ENCODE measurements at places on chromosomes 5 and 9.

- no peak for DNase-seq
Observed at GRCh38 chr9:3237121-3237520, 288.7 kb downstream of the RFX3 start.

DNA sequence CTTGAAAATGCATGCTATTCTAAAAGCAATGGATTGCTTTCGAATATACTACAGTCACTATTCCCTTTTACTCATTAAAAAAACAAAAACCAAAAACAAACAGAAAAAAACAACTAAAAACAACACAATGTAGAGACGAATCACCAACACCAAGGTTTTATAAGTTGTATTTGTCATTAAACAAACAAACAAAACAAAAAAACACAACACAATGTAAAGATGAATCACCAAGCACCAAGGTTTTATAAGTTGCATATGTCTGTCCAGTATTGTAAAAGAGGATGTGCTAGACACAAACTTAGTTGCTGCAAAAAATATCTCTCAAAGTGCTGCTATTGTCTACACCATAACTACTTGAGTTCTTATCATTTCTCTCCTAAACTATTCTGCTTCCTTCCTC lies 1269.2 kb downstream of the EFNA5 start:
- no peak for DNase-seq

DNA sequence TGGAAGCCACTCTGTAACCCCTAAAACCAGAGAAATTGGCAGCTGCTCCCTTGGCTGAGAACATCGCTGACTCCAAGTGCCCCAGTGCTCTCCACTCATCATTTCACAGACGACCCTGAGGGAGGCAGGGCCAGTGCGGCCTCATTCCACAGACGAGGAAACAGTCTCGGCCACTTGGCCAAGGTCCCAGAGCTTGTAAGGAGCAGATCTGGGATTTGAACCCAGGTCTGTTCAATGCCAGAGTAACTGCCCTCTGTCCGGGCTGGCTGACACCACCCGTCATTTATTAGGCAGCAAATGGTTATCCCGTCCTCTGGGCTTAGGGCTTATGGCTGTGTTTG lies 19.9 kb upstream of the IER5L start:
- DNase-seq: no peak

- no peak for DNase-seq
Observed at GRCh38 chr5:31064215-31064614, 129.3 kb upstream of the CDH6 start.

DNA sequence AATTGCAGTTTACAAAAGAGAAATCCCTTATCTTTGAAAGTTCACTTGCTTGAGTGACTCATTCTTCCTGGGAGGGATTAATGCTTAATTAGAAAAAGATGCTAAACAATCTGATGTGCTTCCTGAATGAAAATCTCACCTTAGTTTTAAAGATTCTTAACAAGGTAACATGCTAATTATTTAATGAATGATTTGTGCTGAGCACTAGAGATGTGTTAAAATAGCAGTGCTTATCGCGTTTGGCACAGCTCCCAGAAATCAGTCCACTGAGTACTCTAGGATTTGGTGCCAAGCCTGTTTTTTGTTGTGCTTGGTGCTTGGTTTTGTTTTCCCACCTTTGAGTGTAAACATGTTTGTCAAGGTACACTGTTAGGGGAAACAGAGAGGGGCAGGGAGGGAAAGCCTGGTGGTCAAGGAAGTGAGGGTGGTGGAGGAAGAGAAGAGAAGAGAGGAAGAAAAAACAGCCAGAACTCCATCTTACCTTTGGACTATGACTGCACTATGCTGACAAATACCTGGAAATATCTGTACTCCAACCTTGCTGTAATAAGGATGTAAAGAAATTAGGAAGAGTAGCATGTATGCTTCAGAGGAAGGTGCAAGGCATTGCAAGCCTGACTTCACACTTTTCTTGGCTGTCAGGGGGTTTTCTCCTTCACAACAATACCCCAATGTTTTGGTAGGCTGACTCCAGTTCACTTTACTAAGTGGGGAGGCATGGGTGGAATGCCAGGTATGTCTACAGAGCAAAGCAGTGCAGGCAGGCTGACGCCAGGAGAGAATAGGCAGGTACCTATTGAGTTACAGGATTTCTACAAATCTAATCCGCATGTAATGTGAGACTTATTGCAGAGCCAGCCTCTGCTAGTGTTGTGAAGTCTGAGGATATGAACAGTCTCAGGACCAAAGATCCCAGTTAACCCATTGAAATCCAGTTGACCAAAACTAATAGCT lies 157.2 kb upstream of the ISL1 start:
- no peak for DNase-seq

- DNase-seq: peak; percentile 26
Observed at GRCh38 chr9:23821375-23822181, 4.5 kb downstream of the ELAVL2 start.

- DNase-seq: peak; percentile 93
Observed at GRCh38 chr9:33229359-33230114, 10.4 kb upstream of the SPINK4 start.

- no peak for DNase-seq
Observed at GRCh38 chr5:108101130-108101529, 280.8 kb downstream of the FBXL17 start.

DNA sequence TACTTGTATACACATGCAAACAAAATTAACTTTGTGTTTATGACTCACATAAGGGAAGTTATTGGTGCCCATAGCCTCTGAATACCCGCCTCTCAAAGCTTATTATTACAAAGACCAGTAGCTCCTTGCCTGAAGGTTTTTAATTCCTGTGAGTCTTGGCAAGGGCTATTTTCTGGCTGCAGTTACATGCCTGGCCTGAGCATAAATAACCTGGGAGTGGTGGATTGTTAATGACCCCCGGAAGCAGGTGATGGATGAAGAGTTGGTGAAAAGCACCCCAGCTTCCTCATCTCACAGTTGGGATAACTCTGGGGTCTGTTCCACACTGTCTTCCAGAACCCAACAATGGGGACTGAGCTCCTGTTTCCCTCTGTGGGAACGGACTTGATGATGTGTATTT lies 594.5 kb downstream of the PDE4D start:
- DNase-seq: no peak

DNA sequence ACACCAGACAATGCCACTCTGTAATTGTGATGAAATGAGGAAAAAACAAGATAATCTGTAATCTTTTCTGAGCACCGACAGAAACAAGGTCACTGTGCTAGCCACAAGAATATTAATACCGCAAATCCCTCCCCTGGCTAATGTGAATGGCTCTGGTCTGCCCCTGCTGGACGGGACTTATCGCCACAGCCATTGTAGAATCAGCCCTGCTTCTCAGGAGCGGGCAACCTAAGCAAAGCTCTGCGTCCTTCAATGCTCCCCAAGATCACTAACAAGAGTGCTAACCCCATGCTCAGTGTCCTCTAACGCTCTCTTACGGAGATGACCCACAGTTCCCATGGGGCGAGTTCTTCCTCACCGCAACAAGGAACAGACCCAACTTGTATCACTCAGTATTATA lies 42.7 kb downstream of the OR2V1 start:
- no peak for DNase-seq

GRCh38 chr5:61245486-61245885 lies 83.2 kb upstream of the SMIM15 start:
- peak; percentile 9 for DNase-seq

GRCh38 chr9:7129391-7129790 lies 371.6 kb downstream of the KDM4C start:
- no peak for DNase-seq

GRCh38 chr5:14182761-14183160 lies 39.6 kb downstream of the TRIO start:
- DNase-seq: no peak

- no peak for DNase-seq
Observed at GRCh38 chr9:14309403-14309802, 4.5 kb downstream of the NFIB start.

DNA sequence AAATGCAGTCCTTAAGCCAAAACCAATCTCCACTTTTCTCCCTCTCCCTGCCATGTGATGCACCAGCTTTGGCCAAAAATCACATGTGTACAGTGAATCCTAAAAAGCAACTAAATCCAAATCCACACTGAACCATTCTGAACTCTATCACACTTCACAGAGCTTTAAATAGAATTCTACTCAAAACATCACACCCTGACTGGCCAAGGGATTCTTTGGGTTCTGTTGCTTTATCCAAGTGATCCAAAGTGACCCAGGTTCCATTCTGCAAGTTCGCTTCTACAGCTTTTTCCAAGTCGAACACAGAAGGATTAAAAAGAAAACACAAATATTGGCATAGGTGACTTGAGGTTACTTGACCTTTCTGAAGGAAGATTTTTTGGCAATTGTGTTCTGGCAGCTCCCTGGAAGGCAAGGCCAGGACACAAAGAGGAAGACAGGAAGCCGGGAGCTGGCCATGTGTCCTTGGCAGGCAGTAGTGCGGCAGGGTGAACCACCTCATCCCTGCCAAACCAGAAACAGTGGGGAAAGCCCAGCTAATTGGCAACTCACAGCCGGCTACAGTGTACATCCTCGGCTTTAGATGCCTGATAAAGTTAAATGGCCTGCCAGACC lies 115.0 kb downstream of the NFIB start:
- peak; percentile 41 for DNase-seq

GRCh38 chr5:20575571-20575970 lies 587.6 kb upstream of the CDH18 start:
- DNase-seq: no peak

GRCh38 chr5:54663866-54664265 lies 146.3 kb downstream of the SNX18 start:
- peak; percentile 22 for DNase-seq

DNA sequence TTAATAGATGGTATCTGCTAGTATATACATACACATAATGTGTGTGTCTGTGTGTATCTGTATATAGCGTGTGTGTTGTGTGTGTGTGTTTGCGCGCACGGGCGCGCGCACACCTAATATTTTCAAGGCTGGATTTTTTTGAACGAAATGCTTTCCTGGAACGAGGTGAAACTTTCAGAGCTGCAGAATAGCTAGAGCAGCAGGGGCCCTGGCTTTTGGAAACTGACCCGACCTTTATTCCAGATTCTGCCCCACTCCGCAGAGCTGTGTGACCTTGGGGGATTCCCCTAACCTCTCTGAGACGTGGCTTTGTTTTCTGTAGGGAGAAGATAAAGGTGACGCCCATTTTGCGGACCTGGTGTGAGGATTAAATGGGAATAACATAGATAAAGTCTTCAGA lies 757 bp downstream of the FXN start:
- peak; percentile 13 for DNase-seq

DNA sequence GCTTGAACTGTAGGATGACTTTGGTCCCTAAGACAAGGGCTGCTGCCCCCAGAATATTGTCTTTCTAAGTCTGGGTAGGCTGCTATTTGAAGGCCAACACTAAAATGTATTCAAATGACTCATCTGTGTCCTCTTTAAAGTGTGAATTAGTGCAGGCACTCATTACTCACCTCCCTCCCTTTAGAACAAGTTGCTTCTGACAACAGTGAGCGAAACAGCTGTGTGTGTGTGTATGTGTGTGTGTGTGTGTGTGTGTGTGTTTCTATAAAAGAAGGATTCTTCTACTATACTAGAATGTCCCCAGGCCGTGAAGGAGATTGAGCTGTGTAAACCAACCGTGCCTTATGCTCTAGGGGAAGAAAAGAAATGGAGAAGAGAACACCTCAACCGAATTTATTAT lies 1337.2 kb downstream of the PTPRD start:
- no peak for DNase-seq

DNA sequence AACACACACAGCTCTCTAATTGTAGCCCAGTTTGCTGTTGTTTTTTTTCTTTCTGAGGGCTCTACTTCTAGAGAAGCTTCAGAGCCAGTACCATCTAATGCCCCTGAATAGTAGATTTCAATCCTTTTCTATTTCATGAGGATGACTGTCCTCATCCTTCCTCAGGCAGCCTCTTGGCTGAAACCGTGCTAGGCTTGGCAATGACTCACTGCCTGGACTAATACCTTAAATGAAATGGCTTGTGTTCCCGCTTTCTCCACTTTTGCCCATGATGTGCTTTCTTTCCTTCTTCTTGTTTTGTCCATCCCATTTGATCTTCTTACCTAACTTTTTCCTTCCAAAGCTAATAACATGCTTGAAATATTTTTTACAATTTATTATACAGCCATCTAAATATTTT lies 80.1 kb downstream of the ITGA1 start:
- DNase-seq: no peak

DNA sequence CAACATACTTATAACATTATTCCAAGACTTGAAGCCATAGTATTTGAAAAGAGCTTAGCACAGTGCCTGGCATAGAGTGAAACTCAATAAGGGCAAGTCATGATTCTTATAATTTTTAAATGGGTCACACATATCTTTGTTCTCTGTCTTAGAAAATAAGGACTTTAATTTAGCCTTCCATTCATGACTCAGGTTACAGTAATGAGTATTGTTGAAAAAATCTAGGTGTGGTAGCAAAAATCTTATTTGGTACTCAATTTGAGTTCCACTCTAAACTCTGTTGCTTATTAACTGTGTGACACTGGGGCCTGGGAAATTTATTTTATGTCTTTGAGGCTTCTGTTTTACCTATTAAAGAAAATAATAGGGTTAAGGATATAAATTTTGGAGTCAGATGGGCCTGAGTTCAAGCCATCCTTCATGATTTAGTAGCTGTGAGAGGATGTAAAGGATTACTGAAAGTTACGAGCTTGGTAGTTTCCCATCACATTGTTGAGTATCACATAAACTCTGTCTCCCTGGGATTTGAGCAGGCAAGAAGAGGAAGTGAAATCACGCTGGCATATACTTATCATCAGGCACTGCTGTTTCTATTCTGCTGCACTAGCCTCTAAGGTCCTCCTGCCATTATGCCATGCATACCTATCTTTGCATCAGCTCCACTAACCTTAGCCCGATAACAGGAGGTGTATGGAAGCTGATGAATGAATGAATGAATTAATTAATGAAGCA lies 1.5 kb downstream of the SPINK9 start:
- no peak for DNase-seq

- no peak for DNase-seq
Observed at GRCh38 chr9:17824191-17824590, 245.3 kb downstream of the SH3GL2 start.

- no peak for DNase-seq
Observed at GRCh38 chr9:19163631-19164030, 36.3 kb upstream of the PLIN2 start.

DNA sequence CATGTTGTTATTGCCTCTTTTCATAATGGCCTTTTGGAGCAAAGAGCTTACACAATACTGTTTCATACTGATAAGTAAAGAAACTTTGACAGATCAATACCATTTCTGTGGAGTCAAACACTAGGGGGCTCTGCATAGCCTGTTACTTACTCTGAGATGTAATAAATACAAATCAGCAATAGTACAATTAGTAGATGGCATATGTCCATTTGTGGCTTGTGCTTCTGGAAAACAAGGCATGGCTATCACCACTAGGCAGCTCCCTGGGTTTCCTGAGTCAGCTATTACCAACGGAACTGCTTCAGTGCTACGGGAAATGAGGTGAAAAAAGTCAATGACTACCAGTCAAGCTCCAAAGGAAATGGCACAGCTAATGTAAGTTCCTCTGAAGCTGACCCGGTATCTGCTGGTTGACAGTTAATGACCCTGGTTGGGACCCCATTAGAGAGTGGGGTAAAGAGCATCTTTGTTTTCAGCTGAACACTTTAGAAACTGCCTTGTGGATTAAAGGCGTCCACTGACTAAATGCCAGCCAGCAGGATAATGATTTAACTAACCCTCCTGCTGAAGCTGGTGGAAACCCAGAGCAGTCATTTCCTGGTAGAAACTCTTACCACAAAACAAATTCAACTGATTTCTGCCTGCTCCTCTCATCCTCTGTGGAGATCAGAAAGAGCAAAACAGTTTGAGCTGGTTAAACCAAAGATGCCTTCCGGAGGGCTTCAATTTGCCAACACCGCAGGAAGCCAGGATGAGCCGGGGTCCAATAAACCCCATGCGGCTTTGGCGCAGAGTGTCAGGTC lies 69.0 kb upstream of the FAM169A start:
- DNase-seq: no peak

- DNase-seq: no peak
Observed at GRCh38 chr9:116005205-116005604, 148.4 kb upstream of the PAPPA start.
